PC-3 (cell line): ENCODE measurements at places on chromosomes 2 and 18.

GRCh38 chr2:200703127-200703925 lies 108.4 kb upstream of the BZW1 start:
- peak; percentile 92 for DNase-seq

DNA sequence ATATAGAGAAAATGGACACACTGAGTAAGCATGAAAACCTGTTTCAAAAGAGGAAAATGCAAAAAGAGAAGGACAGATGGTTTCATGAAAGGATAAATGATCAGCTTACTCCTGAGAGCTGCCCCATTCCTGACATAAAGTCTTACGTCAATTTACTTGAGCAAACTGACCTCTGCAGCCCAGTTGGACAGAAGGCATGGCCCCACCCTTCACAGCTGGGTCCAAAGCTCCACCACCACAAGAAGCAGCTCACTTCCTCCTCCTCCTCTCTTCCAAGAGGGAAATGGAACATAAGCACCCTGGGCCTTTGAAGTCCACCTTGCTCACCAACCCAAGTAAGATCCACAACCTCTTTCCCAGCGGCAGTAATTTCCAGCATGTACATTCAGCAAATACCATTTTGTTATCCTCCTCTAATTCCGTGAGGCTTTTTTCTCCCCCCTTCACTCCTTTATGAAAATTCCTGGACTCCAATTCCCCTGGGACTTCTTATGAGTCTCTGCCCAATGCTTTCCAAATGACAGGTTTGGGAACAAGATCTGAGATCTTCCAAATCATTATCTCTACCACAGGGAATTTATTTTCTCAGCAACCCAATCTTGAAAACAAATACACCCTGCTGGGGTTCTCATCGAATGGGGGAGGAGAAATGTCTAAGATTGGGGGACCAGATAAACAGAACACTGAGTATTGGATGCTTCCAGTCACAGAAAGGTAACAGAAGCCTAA lies 10.1 kb downstream of the COL4A4 start:
- DNase-seq, result no peak

GRCh38 chr18:26442126-26442525 lies 106.2 kb downstream of the KCTD1 start:
- no peak for DNase-seq

- no peak for DNase-seq
Measured at GRCh38 chr2:67366832-67367412, 30.2 kb upstream of the ETAA1 start.

GRCh38 chr2:1156531-1156930 lies 205.9 kb downstream of the SNTG2 start:
- no peak for DNase-seq

- DNase-seq, result no peak
Measured at GRCh38 chr18:3046216-3046808, 33.4 kb upstream of the LPIN2 start.

DNA sequence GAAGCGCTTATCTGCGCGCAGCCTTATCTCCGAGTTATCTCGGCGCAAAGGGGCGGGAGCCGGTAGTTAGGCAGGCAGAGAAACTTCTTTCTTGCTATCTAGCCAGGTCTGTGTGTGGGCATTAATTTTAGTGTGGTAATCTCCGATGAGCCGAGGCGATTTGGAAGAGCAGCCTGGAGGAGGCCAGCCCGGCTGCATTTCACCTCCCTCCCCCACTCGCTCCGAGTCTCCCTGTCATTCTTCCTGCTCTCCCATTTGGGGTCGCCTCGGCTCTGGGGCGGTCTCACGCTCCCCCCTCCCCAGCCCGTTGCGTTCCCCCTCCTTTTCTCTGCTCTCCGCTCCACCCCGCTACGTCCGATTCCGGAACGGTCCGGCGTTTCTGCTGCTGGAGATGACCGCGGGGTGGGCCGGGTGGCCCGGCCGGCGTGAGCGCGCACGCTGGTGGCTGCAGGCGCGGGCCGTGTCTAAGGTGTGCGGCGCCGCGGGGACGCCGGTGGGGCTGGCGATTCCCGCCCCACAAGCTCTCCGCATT lies 566 bp downstream of the GATA6 start:
- DNase-seq, result peak; percentile 30

DNA sequence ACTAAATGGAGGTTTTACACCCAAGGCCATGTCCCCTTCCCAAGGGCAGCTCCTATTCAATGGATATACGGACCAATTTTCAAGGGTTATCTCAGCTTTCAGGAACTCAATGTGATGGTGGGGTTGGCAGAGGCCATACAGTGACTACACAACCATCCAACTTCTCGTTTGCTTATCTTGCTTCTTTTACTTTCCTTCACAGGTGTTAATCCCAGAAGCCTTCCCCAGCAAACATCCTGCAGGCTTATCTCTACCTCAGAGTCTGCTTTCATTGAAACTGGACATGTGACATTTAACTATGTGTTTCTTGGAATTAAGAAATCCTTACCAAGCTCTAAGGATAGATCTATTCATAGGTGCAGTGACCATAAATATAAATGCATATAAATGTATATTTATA lies 443.8 kb upstream of the CDH20 start:
- no peak for DNase-seq

DNA sequence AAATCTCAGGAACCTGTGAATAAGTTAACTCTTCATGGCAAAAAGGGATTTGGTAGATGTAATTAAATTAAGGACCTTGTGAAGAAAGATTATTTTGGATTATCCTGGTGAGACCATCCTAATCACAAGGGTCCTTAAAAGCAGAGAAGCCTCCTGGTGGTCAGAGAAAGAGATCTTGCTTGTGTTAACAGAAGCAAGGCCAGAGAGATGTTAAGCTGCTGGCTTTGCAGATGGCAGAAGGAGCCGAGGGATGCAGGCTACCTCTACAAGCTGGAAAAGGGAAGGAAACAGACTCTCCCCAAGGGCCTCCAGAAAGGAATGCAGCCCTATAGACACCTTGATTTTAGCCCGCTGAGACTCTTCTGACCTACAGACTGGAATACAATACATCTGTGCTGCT lies 197.0 kb downstream of the STK39 start:
- no peak for DNase-seq

- no peak for DNase-seq
Measured at GRCh38 chr2:214311031-214311533, 99.8 kb upstream of the VWC2L start.

DNA sequence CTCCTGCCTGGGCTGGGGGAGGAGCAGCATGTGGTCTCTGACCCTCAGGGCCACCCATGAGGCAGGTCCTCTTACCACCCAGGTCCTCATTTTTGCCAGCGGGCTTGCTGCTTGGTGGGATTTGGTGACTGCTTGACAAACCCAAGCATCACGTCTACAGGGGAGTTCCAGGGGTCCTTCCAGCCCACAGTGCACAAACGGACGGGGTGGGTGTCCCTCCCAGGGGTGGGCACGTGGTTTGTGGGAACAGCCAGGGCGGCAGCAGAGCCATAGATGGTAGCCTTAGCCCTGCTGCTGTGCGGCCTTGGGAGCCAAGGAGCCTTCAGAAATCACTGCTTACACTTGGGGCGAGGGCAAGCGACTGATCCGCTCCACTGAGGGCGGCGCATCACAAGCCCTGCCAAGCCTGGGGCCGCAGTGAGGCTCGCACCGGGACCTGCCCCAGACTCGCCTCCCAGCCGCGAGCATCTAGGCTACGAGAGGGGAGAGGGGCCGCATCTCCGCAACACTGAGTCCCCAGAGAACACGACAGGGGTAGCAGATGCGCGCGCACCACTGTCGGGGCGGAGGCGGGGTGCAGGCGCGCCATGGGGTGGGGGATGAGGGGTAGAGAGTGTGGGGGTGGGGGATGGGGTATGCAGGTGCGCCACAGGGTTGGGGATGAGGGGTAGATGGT lies 36.9 kb downstream of the SNED1 start:
- DNase-seq, result no peak

- no peak for DNase-seq
Measured at GRCh38 chr2:24329700-24330099, 30.6 kb downstream of the ITSN2 start.

DNA sequence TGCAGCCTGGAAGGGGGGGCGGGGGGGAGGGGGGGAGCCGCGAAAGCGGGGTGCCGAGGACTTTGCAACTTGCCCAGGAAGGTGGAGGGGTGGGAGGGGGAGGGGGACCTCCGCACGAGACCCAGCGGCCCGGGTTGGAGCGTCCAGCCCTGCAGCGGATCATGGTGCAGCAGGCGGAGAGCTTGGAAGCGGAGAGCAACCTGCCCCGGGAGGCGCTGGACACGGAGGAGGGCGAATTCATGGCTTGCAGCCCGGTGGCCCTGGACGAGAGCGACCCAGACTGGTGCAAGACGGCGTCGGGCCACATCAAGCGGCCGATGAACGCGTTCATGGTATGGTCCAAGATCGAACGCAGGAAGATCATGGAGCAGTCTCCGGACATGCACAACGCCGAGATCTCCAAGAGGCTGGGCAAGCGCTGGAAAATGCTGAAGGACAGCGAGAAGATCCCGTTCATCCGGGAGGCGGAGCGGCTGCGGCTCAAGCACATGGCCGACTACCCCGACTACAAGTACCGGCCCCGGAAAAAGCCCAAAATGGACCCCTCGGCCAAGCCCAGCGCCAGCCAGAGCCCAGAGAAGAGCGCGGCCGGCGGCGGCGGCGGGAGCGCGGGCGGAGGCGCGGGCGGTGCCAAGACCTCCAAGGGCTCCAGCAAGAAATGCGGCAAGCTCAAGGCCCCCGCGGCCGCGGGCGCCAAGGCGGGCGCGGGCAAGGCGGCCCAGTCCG lies 540 bp downstream of the SOX11 start:
- DNase-seq, result no peak

GRCh38 chr2:27959496-27959895 lies 69.0 kb downstream of the BABAM2 start:
- peak; percentile 49 for DNase-seq

- DNase-seq, result no peak
Measured at GRCh38 chr2:96880891-96881273, 11.0 kb upstream of the SEMA4C start.

DNA sequence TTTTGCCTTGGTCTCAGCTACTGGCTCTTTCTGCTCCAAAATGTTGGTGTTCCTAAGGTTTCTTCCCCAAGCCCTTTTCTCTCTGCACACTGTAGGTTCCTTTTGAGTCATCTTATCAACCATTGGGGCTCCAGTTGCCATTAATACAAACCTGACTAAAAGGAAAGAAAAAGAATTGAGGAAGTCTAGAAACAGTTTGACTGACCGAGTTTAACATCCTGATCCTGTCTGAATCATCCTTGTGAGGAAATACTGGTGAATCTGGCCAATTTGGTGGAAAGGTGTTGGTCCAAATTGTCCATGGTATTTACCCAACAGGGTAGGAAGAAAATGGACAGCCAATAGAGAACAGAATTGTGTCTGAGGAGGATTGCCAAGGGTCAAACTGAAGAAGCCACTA lies 38.3 kb downstream of the CRYGD start:
- no peak for DNase-seq

- DNase-seq, result peak; percentile 80
Measured at GRCh38 chr2:88669482-88670214, 21.8 kb upstream of the RPIA start.

GRCh38 chr18:26963292-26963691 lies 97.8 kb upstream of the AQP4 start:
- peak; percentile 37 for DNase-seq

DNA sequence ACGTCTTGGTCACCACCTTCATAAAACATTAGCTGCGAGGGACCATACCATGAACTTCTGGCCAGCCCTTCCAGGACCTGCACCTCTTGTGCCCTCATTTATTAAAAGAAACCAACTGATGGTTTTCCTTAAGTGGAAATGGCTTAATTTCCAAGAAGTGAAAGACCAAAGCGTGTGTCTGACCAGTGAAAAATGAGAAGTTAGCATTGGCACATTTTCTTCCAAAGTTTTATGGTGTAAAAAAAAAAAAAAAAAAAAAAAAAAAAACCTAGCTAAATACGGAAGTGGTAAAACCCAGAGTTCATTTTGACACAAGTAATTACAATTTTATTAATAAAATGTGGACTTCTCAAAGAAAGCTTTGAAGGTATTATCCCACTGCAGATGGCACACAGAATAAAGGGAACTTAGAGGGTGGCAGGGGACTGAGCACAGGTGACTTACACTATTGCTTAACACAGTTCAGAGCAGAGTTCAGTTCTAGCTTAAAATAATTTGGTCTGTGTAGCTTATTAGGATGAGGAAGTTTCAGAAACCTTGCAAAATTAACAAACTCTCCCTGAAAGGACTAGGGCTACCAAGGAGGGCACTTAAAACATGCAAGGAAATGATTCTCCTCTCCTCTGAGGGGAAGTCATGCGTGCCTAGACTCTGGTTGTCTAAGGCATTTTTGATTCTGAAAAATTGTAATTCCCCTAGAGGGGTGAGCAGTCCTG lies 42.2 kb upstream of the EPG5 start:
- no peak for DNase-seq

DNA sequence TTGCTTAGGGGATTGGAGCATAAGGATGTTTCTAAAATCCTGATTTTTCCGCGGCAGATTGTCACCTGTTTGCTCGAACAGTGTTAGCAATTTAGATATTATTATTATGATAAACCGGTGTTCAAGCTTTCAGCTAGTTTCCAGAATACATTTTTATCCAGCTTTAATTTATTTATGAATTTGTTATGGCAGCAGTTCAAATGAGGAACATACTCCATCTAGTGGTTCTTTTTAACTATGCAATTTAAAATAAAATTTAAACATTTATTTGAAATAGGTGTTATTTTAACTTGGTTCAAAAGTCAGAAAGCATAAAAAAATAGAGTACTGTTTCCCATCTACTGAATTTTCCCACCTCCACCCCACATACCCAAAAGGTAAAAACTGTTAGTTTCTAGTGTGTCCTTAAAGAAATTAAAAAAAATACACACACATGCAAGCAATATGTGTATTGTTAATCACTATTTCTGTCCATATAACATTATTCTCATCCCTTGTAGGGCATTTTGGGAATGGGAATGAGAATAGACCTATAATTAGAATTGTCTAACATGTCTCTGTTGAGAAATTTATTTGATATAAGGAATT lies 23.2 kb downstream of the ACOXL start:
- DNase-seq, result peak; percentile 51

GRCh38 chr2:128241896-128242295 lies 76.8 kb downstream of the HS6ST1 start:
- DNase-seq, result no peak

- DNase-seq, result no peak
Measured at GRCh38 chr2:165718610-165719210, 75.3 kb downstream of the GALNT3 start.

DNA sequence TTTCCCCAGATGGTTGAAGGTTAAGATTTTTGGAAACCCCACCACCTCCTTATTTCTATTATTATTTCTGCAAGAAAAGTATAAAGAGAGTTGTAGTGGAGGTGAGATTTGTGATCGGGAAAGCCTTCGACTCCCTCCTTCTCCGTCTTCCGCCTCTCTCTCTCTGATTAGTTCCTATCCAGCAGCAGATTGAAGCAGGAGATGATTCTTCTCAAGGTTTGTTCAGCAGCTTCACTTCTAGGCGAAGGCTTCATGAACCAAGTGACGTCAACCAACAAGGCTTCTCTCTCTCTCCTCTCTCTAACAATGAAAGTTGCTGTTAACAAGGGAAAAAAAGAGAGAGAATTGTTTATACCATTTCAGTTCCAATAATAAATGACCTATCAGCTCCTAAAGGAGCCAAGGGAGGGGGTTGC lies at the start of gene BAZ2B:
Gene BAZ2B, minus strand, starts transcription at position 263 of the 416 bp plus-strand sequence. CDS start 137,829 bp downstream, outside the sequence.
- peak; percentile 69 for DNase-seq
